ENCODE measurements at places on chromosomes 7 and 10. TPM values are rescaled to one million over a fixed set of nuclear protein-coding genes. Genes with fewer than 3 reads are reported as not detected.

CYP3A5 gene
- 1.5 TPM for polyA plus RNA-seq

PPRC1 gene
- 36.0 TPM for polyA plus RNA-seq

P4HA1 gene
- polyA plus RNA-seq, result 89.0 TPM

HTR5A gene
- not detected for polyA plus RNA-seq
